CD4-positive, alpha-beta T cell treated with Interleukin-6 for 4 hours (primary cell): ENCODE measurements at places on chromosomes 1 and 21.

DNA sequence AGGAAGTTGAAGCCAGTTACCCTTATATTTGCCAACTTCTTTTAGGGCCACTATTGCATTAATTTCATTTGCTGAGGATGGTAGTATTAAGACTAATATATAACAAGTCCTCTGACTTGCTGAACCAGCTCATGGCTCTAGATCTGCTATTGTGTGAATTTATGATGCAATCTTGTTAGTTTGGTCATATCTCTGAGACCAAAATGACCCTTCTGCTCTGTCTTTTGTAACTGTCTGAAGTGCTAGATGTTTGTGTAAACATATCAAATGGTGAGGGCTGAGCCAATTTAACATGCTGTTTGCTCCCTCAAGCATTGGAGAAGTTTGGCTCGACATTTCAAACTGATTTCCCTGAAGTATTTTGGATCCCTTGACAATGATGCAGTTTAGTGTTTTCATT lies 106.9 kb upstream of the PTGFR start:
- no peak for DNase-seq

DNA sequence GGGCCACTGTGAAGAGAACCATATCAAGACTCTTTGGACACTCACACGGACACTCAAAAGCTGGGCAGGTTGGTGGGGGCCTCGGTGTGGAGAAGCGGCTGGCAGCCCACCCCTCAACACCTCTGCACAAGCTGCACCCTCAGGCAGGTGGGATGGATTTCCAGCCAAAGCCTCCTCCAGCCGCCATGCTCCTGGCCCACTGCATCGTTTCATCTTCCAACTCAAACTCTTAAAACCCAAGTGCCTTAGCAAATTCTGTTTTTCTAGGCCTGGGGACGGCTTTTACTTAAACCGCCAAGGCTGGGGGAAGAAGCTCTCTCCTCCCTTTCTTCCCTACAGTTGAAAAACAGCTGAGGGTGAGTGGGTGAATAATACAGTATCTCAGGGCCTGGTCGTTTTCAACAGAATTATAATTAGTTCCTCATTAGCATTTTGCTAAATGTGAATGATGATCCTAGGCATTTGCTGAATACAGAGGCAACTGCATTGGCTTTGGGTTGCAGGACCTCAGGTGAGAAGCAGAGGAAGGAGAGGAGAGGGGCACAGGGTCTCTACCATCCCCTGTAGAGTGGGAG lies 36.3 kb upstream of the TDRD10 start:
- DNase-seq: no peak

DNA sequence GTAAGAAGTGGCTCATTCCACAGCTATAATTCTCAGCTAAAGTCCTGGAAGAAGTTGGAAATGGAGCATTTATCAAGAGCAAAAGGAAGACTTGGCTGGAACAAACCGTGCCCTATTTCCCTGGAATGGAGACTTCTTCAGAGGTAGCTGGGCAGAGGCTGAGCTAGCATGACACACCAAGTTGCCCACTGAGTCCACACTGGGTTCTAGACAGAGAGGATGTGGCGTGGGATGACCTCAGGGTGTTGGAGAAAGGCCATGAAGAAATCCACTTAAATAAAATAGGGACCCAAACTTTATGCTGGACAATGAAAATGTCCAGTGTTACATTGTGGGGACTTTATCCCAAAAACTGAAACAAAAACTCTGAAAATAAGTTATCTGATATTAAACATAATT lies 116.2 kb downstream of the KCNJ6 start:
- DNase-seq: no peak

- DNase-seq: no peak
Observed at GRCh38 chr1:53826367-53826766, 11.7 kb downstream of the NDC1 start.

GRCh38 chr1:17675744-17676143 lies 79.4 kb upstream of the ACTL8 start:
- no peak for DNase-seq
